ENCODE measurements at places on chromosomes 7 and 10.

DNA sequence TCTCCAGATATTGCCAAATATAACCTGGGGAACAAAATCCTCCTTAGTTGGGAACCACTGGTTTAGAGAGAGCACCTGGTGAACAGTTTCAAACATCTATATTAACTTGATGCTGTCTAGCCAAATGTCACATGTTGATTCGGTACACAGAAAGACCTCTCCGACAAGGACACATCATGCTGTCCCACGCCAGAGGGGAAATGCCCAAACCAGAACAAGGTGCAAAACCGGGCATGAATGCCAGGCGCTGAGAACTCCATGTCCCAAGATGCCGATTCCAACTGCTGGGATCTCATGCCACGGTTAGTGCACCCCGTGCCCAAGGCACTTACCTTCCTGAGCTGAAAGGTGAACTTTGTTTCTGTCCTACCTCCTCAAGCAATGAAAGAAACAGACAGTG, 100.8 kb downstream of the SFMBT2 start:
- DNase-seq, result no peak

GRCh38 chr7:99842926-99843325, 15.1 kb downstream of the CYP3A43 start:
- no peak for DNase-seq

DNA sequence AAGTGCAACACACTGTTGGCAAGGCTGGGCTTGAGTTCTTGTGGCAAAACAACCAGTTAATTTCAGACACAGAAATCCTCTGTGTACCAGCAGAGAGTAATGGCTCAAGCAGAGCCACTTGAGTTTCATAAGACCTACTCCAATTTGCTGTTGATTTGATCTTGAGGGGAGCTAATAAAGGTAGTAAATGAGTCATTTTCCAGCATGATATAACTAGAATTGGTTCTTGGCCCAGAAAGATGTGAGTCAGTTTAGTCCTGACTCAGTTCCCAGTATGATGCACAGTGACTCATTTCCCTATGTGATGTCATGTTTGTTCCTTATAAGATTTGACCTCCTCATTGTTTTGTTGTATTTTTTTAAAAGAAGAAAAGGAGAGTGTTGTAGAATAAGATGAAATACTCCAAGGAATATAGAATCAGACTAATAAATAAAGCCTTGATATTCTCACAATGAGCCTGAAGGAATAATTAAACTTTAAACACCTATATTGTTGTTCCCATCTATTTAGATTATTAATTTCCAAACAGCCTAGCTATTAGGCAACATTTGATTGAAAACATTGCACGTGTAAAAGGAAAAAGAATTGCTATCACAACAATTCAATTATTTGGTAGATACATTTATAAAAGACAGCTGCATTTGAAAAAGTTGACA, 186.2 kb downstream of the REEP3 start:
- peak; percentile 7 for DNase-seq

DNA sequence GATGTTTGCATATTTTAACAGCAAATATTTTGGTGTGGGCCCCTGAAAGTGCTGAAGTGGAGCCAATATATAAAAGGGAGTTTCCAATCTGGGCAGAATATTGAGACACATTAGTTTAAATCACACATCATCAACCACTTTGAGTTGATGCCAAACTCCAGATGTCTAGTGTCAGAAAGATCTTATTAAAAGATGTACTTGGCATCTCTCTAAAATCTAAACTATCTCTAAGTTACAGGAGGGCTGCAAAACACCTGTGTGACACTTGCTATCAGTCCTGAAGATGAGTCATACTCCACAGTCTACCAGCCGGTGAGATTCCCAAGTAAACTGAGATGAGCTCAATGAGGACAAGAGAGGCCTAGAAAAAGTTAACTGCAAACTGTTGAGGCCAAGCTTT, 11.4 kb downstream of the JAZF1 start:
- no peak for DNase-seq

DNA sequence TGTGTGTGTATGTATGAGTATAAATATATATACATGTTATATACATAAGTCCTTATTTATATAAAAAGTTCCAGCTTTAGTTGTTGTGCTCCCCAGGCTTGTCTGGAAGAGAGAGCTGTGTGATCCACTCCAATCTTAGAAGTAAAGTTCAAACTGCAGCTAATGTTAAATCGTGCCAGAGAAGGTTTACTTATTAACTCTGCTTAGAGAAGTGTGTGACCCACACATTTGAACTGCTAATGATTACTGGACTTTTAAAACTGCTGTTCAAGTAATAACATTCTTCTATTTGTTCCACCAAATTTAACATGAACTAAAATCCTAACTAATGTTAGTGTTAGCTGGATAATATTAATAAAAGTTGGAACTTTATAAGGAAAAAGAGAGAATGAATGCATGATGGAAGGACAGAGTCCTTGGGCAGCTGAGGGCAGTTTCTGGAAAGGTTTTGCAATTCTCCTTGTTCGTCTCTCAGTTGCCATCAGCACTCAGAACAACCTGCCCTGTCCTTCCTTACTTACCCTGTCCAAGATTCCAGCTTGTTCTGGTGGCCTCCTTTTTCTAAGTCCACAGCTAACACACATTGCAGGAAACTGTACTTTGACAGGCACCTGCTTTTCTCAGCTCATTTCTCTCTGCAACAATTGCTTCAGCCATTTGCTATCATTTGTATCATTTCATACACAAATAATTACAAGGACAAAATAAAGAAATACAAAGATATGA, 162.6 kb downstream of the FAM107B start:
- DNase-seq, result no peak

DNA sequence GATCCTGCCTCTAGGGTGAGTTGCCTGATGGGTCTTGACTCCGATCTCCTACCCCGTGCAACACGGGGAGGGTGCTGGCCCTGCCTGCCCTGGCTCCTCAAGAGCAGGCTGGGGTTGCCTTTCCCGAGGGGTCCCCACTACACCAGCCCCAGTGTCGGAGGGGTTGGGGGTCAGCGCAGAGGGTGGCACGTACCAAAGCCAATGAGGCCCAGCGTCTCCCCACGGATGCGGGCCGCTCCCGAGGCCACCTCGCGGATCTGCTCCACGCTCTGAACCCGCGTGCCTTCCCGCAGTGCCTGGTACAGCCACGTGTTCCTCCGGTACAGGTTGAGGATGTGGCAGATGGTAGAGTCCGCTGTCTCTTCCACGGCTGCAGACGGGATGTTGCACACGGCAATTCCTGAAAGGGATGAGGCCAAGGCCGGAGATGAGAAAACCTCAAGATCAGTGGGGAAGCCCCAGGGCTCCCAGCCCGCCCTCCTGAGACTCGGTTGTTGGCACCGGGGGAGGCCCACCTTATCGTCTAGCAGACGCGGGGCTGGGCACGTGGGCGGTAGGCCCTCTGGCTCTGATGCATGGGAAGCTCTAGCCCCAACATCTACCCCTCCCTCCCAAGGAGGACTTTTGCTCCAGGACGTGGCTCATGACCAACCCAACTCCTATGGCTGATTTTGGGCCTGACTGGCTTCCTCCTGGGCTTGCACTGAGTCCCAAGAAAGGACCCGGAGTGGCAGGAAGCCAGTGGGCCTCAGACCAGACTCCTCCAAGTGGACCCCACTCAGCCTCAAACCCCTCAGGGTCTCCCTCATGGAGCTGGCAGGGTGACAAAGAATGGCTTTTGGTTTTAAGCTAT, 56.1 kb downstream of the ZRANB1 start:
- no peak for DNase-seq

DNA sequence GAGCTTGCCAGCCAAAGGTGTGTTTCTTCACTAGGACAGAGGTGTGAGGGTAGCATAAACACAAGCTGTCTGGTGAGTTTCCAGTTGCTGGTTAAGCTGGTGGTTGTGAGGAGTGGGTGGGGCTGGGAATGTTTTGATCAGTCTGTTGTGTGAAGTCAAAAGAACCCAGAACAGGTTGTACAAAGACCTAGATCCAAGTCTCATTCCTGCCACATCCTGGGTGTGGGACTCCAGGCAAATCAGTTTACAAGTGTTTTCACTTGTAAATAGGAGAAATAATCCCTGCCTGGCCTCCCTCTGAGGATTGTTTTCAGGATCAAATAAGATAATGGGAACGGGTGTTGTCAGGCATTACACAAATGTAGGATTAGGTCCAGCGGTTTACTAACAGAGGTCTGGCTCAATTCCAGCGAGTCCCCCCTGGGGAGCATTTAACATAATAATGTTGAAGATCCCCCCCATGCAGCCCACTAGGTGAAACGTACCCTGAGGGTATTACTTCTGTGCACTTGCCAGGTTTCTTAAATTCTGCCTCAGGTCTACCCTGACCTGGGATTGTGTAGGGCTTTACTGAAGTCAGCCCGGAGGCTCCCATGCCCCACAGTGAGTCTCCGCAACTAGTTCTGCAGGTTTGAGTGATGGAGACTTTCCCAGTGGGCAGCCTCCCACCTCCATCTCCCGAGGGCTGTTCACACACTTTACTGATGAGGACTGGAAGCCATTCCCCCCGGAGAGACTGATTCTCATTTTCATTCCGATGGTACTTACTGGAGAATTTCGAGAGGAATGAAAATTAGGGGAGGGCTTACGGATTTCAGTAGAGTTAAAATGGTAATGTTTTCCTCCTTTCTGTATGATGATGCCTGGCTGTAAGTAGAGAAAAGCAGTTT, 2.7 kb upstream of the FRAT2 start:
- no peak for DNase-seq

DNA sequence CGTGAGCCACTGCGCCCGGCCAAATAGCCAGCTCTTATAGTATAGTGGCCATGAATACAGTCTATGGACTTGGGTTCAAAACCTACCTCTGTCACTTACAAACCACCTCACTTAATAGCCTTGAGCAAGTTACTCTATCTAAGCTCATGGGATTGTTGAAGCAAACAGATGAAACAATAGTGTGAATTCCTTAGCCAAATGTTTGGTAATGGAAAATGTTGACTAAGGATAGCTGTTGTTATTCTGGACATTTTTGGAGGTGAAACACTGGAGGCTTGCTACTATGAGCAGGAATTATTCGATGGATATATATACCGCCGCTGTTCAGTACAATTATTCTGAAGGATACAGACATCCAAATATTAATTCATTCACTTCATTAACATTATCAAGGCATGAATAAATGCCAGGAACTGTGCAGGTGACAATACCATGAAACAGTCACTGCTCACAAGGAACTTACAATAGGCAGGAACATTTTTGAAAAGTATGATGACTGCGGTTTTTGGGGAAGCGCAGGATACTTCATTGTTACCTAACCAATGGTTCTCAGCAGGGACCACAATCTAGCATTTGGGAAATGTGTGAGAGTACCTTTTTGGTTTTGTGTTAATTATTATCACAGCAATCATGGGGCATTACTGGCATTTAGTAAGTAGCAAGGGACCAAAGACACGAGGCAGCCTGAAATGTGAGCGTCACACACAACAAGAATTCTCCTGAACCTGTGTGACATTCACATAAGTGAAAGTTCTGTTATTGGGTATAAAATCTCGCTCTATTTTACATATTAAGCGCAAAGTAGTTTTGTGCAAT, 55.7 kb downstream of the CUBN start:
- DNase-seq, result no peak

- no peak for DNase-seq
Observed at GRCh38 chr7:131057015-131057793, 270.5 kb upstream of the MKLN1 start.

- no peak for DNase-seq
Observed at GRCh38 chr7:21914671-21915070, 31.0 kb downstream of the CDCA7L start.

GRCh38 chr7:1255817-1256340, 23.2 kb downstream of the UNCX start:
- DNase-seq, result no peak

DNA sequence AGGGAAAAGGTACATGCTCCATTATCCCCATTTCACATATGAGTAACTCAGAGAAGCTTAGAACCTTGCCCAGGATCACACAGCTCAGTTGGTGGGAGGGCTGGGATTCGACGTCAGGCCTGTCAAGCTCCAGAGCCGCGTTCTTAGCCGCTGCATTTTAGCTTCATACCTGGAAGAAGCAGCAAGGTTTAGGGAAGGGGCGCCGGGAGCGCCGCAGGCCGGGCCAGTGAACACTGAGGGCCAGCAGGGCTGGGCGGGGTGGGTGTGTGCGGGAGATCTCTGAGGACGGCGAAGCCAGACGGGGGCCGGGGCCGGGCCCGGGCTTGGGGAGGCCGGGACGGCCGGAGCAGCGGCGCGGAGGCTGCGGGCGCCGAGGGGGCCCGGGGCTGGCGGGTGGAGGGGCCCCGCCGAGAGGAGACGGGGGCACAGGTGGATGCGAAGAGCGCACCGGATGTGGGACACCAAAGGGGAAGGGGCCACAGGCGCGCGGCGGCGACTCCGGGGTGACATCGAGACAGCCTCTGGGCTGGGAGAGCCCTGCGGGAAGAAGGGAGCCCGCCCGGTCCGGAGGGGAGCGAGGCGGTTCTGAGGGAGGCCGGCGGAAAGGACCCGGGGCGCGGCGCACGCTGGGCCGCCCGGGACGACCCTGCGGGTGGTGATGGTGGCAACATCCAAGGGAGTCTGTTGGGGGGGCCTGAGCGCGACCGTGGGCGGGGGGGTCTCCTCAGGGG, 498 bp downstream of the NDST2 start:
- peak; percentile 78 for DNase-seq

DNA sequence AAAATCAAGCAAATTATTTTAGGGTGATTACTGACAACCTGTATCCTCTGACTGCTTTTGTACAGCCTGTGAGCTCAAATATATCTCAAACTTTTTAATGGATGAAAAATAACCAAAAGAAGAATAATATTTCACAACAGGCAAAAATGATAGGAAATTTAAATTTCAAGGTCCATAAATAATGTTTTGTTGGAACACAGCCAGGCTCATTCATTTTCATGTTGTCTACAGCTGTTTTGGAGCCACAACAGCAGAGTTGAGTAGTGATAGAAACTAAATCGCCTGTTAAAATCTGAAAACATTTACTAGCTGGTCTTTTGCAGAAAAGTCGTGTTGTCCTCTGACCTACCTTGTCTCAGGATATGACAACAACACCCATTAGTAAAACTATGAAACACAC, 75.9 kb downstream of the GLI3 start:
- DNase-seq, result no peak

- DNase-seq, result no peak
Observed at GRCh38 chr7:117126676-117127075, 173.4 kb downstream of the ST7 start.

- DNase-seq, result no peak
Observed at GRCh38 chr7:28649189-28649588, 236.9 kb downstream of the CREB5 start.

DNA sequence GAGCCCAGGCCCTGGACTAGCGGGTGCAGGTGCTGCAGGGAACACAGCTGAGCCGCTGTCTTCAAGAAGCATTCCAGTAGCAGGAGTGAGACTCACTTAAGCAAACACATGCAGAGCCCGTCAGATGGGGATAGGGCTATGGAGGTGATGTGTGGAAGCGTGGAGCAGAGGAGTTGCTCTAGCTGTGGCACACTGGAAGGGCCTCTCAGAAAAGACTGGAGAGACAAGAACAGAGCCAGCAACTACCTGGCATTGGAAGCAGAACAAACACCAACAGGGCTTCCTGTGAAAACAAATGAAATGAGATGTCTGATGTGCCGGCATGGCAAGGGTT, 37.8 kb upstream of the GALNTL5 start:
- no peak for DNase-seq

GRCh38 chr7:137441451-137441850, 97.9 kb upstream of the PTN start:
- DNase-seq, result no peak

GRCh38 chr7:82375129-82375528, 68.4 kb downstream of the CACNA2D1 start:
- no peak for DNase-seq

- no peak for DNase-seq
Observed at GRCh38 chr10:126469692-126470091, 81.4 kb upstream of the ADAM12 start.
